ENCODE measurements at places on chromosomes 2 and 18.

DNA sequence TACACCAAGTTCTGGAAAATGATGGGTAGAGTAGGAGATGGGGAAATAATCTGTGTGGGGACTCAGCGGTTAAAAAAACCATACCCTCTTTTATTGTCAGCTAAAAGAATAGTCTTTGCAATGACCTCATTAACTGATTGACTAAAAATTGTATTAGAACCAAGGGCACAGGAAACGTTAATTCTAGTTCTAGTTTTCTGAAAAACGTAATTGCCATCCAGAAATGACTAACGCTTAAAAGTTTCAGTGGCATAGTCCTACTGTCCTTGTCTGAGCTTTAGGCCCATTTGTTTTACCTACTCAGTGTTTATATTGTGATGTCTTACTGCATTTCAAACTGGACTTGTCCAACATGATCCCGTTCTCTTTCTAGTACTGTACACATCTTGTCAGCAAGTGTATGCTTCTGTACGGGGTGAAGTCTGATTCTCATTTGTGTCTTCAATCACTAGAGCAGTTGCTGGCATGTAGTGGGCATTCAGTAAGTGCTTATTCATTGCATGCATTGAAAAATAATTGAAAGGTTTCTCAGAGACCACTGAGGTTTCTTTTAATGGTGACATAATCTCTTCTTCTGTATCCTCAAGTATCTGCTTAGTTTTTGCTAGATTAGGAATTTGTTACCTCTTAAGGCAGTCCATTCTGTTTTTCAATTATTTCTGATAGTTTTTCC lies 81.5 kb downstream of the ZNF407 start:
- no peak for DNase-seq

GRCh38 chr2:15704086-15704787 lies 112.6 kb downstream of the DDX1 start:
- no peak for DNase-seq

GRCh38 chr2:221999166-221999565 lies 299.6 kb downstream of the PAX3 start:
- no peak for DNase-seq

- DNase-seq = no peak
Observed at GRCh38 chr2:137231628-137232027, 466.3 kb downstream of the THSD7B start.

GRCh38 chr18:78642296-78642951 lies 337.2 kb upstream of the SALL3 start:
- no peak for DNase-seq

Data from stimulated activated CD8-positive, alpha-beta memory T cell treated with anti-CD3 and anti-CD28 coated beads, Interleukin-7, amount 100 ng/mL, for 1 hour (primary cell).